ENCODE measurements at places on chromosomes 1 and 21.
A peak's percentile ranks its signal among the peaks of the same experiment; 100 is the strongest.

- DNase-seq = no peak
These were observed 58.4 kb upstream of the EFHD2 start for GRCh38 chr1:15351310-15351709.

DNA sequence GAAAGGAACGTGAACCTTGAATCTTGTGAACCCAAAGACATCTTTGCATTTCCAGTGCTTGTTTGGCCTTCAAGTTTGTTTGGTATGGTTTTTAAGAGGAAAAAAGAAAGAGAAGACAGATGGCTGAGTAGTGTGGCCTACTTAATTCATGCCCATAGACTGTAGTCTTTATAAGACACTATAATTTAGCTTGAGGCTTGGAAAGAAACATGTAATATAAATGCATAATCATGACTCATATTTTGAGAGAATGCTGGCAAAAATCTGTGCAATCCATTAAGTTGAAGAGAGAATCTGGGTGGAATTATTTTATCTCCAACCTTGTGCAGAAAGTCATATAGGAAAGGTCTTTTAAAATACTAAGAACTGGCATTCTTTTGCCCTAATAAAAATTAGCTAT, 179.3 kb downstream of the SIPA1L2 start:
- DNase-seq = peak; percentile 15

DNA sequence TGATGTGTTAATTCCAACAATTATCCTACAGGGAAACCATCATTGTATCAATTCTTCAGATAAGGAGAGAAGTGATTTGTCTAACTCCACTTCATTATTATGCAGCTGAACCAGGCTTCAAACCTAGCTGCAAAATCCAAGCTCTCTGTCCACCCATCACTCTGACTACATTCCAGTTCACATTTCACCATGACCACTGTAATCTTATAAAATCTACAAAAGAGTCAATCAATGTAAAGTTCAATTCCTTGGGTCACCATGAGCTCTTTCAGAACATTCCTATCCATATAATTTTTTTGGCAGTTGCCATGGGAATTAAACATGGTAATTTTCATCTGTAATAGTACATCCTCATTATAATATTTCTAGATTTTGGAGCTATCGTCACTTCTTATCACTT, 100.9 kb downstream of the PLPPR5 start:
- DNase-seq = peak; percentile 12

- peak; percentile 32 for DNase-seq
These were observed 67.2 kb downstream of the SLC35A3 start for GRCh38 chr1:100036718-100037655.

- no peak for DNase-seq
These were observed 239.6 kb upstream of the C1orf174 start for GRCh38 chr1:4139646-4140045.

DNA sequence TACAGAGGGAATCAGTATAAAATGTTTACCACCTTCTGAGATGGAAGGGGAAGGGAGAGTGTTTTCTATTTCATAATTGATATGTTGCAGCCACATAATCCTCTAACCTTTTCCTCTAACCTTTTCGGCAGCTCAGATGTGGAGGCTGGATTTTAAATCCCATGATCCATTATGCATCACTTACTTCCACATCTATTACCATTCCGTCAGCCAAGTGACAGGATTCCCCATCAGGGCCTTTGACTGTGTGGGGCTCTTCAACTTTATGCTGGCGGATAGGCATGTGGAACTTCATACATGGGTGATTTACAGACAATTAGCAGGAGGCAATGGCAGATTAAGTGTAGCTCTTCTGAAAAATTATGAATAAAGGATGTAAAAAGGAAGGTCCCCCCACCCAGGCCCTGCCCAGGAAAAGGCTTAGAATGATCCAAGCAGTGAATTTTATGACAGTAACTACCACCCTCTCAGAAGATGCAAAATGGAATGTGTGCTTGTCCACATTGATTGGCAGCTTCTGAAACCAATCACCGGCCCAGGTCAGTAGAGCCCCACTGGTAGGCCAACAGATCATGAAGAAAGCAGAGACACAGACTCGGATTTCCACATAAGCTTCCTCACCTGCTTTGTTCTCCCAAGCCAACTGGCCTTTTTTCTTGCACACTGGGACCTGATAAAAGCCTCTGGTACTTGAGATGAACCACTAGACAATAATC, 147.0 kb downstream of the ST6GALNAC5 start:
- no peak for DNase-seq

- DNase-seq = no peak
These were observed 58.1 kb downstream of the KIAA0040 start for GRCh38 chr1:175134500-175134899.

DNA sequence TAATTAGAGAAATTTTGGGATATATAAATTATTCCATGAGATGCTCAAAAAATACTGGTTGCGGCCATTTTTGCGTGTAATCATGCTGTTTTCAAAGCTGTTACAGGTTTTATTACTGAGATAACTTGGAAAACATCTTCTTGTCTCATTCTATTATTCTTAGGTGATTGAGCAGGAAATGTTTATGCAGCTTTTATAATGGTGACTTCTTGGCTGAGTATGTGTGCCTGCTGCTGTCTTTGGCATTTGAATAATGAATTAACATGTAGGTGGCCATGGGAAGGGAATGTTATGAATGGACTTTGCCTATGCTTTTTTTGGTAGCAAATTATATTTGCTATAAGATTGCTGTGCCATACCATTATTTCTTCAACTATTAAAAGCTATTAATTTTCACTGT, 52.5 kb downstream of the RASAL2 start:
- DNase-seq = no peak

GRCh38 chr1:13628218-13628617, 44.6 kb downstream of the PDPN start:
- no peak for DNase-seq

DNA sequence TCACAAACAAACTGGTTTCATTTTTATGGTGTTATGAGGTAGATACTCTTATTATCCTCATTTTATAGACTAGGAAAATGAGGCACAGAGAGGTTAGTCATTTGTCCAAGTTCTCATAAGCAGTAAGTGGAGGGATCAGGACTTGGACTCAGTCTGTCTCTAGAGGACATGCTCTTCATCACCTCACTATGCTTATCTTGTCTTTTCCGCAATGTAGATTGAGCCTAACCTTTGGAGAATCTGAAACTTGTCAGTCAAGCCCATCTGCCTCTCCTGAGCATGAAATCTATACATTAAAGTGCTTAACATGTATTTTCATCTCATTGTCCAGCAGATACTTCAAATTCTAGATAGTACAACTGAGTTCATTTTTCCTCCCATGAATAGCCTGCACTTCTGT, 11.8 kb upstream of the CDC14A start:
- DNase-seq = no peak

- DNase-seq = no peak
These were observed 520.8 kb upstream of the ADAMTS5 start for GRCh38 chr21:27487676-27488075.

DNA sequence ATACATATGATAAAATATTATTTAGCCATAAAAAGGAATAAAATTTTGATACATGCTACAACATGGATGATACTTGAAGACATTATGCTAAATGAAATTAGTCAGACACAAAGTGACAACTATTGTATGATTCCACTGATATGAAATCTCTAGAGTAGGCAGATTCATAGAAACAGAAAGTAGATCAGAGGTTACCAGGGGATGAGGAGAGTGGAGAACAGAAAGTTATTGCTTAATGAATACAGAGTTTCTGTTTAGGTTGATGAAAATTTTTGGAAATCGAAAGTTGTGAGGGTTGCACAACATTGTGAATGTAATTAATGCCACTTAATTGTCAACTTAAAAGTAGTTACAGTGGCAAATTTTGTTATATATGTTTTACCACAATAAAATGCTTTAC, 315.7 kb upstream of the USP25 start:
- DNase-seq = no peak

DNA sequence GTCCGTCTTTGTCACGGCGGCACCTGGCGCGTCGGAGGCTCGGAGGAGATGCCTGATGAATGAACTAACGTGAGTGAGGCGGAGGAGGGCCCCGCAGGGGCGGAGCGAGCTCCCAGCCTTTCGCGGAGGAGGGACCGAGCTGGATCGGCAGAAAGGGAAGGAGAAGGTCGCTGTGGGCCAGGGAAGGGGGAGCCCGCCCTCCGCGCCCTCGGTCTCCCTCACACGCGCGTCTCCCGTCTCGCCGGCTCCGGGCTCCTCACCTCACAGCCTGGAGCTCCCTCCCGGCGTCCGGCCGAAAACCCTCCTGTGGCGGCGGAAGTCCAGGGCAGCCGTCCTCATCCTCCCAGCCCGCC, 519 bp downstream of the ZNF496 start:
- peak; percentile 72 for DNase-seq

- DNase-seq = no peak
These were observed 130.6 kb downstream of the HUNK start for GRCh38 chr21:32003411-32003810.

DNA sequence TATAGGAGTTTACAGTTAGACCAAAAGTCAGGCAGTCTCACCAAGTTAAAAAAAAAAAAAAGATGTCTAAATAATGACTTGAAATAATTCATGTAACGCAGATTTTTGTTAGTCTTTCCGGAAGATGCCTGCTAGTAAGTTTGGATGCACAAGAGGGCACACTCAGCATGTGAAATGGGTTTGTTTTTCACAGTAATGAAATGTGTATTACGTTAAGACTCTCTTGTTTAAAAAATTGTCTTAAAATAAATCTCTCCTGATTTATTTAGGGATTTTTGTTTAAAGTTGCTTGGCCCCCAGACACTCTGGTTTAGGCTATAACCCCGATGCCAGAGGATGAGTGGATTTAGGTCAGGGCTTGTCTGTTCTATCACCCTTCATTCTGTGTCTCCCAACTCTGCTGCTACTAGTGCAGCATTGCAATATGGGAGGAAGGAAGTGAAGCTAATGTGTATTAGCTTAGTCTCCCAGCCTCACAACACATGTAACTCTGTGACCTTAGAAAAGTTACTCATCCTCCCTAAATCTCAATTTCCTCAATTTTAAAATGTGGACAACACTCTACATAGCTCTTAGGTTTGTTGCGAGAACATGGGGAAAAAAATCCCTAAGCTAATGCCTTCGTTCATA, 25.7 kb downstream of the CTH start:
- peak; percentile 55 for DNase-seq

GRCh38 chr1:58003059-58003458, 543.5 kb downstream of the OMA1 start:
- no peak for DNase-seq

DNA sequence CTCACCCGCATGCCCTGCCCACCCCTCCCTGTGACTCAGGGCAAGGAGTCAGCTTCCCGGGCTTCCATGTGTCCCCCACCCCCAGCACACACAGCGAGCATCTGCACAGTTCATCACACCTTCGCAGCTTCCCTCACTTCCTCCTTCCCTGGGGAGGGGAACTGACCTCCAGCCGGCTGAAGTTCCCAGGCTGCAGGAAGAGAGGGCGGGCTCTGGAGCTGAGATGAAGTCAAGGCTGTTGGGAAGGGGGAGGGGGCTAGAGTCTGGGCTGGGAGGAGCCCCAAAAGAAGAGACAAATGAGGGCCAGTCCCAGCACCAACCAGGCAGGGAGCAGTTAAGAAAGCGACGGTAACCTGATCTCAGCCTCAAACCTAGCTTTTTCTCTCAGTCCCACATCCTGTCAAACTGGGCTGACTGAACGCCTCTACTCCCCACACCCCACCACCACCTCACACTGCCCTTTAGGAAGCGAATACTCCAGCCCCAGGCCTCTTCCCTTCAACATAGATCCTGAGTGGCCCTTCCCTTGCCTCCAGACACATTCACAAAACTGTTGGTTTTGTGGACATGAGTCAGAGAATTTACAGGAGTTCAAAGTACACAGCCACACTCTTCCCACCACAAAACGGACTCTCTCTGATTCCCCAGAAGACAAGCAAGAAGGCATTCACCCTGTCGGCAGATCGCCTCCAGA, 1.8 kb downstream of the RHOC start:
- DNase-seq = peak; percentile 93

GRCh38 chr21:44551340-44551961, at the start of gene KRTAP10-2:
Gene KRTAP10-2, minus strand, starts transcription at chr21:44551505. Its CDS starts 47 bp downstream, at chr21:44551458.
- no peak for DNase-seq

Measured in fibroblast of gingiva (primary cell).